Fibroblast of skin of left biceps (primary cell): ENCODE measurements at places on chromosomes 4 and X.

DNA sequence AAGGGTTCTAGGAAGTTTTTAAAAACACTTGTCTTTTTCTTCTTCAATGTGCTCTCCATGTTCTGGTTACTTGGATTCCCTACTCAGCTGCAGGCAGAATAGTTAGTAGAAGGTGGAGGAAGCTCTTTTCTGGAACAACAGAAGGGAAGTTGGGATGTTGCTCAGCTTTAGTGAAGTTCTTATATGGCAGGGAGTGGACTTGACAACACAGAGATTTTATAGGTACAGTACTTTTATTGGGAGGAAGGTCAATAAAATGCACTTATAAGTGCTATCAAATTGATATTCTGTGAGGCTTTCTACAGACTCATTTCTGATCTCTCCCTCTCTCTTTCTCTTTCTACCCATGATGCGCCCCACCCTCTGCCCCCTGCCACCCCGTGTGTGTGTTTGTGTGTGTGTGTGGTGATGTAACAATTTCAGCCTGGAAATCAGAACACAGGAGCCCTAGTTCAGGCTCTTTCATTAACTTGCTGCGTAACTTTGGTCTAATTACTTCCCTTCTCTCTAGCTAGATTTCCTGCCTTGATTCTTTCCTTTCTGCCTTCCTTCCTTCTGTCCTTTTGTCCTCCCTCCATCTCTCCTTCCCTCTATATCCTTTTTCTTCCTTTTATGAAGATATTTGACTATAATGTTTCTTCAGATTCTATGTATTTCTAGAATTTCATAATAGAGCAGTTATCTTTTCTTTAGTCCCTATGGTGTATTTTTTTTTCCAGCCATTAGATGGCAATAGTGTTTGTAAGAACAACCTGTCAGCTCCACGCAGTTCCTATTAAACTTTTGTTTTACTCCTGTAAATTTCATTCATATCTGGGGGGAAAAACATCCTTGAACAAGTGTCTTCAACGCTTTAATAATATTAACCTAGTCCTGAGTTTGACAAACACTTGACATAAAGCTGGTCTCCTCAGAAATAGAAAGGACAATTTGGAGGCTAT lies 37.1 kb downstream of the HEPH start:
- DNase-seq: no peak

DNA sequence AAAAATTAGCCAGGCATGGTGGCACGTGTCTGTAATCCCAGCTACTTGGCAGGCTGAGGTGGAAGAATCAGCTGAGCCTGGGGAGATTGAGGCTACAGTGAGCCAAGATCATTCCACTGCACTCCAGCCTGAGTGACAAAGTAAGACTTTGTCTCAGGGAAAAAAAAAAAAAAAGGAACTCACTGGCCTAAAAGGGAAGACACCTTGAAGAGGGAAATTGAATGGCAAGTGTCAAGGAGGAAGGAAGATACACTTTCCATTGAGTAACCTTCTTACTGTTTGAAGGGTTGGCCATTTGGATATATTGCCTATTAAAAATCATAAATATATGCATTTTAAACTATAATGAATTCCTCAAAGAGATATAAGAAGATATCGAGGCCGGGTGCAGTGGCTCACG lies 147.5 kb upstream of the FAM241A start:
- DNase-seq: no peak

GRCh38 chrX:44344687-44345086 lies 1.2 kb upstream of the EFHC2 start:
- DNase-seq: no peak

DNA sequence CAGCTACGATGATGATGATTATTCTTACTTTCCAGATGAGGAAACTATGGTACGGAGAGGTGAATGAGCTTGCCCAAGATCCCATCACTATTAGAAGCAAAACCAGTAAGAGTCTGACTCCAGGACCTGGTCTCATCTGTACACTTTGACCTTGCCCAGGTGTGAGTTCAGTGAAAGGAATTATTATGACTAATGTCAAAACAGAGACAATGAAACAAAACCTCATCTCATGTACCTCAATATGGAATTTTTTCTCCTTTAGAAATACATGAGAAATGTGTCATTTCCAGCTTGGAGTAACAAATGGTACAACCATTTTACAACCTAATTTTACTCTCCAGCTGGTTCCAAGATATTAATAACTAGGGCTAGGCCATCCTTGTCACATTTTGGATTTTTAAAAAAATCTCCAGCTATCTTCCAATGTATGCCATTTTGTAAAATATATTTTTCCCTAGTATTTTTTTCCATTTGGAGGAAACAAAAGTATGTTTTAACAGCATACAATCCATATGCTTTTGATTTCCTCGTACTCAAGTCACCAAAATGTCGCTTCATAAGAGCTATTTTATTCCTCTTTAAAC lies 213.8 kb downstream of the PTTG2 start:
- DNase-seq: no peak
